Transverse colon (tissue), 4 donors: ENCODE measurements at places on chromosomes 4 and X.

GRCh38 chr4:169438057-169438480 lies 167.3 kb upstream of the SH3RF1 start:
- no peak for DNase-seq

DNA sequence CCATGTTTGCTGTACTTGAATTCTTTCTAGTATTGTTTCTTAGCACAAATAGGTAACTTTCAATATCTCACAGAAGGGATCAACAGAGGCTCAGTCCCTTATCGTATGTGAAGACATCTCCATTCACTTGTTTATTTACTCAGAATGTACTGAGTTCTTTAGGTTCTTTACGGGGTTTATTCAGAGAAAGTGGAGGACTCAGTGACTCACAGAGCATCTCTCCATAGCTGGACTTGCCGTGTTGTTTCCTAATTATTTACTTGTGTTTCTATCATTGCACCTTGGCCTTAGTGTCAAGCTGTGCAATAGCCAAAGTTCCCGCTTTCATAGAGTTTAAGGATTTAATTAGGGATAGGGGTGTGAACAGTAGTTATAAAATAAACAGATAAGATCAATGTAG lies 57.1 kb downstream of the RHOH start:
- DNase-seq, result no peak

DNA sequence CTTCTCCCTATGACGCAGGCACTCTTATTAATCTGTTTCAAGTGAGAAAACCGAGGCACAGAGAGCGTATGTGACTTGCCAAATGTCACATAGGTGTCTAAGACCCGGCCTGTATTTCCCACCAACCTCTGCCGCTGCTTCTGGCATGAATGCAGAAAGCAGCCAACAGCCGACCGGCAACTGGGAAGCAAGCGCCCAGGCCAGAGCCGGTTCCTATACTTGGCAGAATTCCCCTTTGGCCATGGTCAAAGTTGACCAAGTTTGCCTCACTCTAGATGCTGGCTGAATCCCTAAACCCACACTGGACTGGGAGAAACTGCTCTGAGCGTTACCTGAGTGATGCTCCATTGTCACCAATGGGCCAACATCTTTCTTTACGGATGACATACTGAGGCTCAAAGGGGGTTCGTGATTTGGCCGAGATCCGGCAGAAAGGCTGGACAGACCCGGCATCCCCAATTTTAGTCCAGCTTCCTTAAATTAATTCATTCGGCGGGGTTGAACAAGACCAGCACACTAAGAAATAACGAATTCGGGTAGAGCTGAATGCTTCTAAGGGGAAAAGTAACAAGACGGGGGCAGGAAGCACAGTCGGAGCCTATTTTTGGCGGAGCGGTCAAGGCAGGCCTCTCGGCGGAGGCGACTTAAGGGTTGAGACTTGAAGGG lies 11.2 kb downstream of the MSX1 start:
- no peak for DNase-seq

GRCh38 chrX:72031634-72032033 lies 100.1 kb downstream of the RTL5 start:
- no peak for DNase-seq

GRCh38 chr4:913280-913618 lies 18.9 kb downstream of the GAK start:
- no peak for DNase-seq
